Airway epithelial cell (primary cell): ENCODE measurements at places on chromosomes 3 and 15. TPM values are rescaled to one million over a fixed set of nuclear protein-coding genes. Genes with fewer than 3 reads are reported as not detected.

SLC28A1 gene
- not detected in 2 replicates for total RNA-seq

PDCD6IP gene
- total RNA-seq, result 106 and 170 TPM in 2 replicates

SH2D7 gene
- total RNA-seq, result not detected in 2 replicates

POTEB2 gene
- total RNA-seq, result not detected in 2 replicates

SEMA6D gene
- 0.14 and 0.49 TPM in 2 replicates for total RNA-seq

TRIM42 gene
- total RNA-seq, result not detected in 2 replicates

TM4SF1 gene
- 147 and 251 TPM in 2 replicates for total RNA-seq

FRMD5 gene
- total RNA-seq, result 1.5 and 2.9 TPM in 2 replicates

RLBP1 gene
- total RNA-seq, result not detected in 2 replicates

ZBED2 gene
- total RNA-seq, result 21.3 and 25.0 TPM in 2 replicates

TICRR gene
- 6.3 and 7.6 TPM in 2 replicates for total RNA-seq

STRA6 gene
- 0.28 and 0.79 TPM in 2 replicates for total RNA-seq

ROBO1 gene
- total RNA-seq, result 19.7 and 35.8 TPM in 2 replicates

GOLGA8J gene
- not detected in 2 replicates for total RNA-seq

LHFPL4 gene
- not detected in 2 replicates for total RNA-seq
